Adrenal gland (tissue), 19 donors: ENCODE measurements at places on chromosomes 5 and 9.
A peak's percentile ranks its signal among the peaks of the same experiment; 100 is the strongest.

- no peak for DNase-seq
Observed at GRCh38 chr5:124134941-124135340, 611.5 kb downstream of the ZNF608 start.

GRCh38 chr5:143499480-143500114 is 96.1 kb upstream of the NR3C1 start:
- DNase-seq: no peak

DNA sequence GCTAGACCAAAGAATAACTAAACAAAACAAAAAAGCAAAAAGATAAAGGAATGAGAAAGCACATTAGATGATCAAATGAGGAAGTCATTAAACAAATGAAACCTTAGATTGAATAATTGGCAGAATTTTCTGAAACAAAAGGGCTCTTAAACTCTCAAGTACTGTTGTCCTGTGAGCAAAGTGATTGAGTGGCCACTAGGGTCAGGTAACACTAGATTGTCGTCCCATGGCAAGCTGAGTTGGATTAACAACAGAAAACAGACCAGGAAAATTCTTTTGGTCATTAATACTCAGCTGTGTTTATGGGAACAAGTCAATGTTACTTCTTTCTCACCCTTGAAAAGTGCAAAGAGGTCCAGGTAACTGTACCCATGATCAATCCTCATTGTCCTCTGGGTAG is 81.6 kb upstream of the MRPS30 start:
- DNase-seq: no peak

DNA sequence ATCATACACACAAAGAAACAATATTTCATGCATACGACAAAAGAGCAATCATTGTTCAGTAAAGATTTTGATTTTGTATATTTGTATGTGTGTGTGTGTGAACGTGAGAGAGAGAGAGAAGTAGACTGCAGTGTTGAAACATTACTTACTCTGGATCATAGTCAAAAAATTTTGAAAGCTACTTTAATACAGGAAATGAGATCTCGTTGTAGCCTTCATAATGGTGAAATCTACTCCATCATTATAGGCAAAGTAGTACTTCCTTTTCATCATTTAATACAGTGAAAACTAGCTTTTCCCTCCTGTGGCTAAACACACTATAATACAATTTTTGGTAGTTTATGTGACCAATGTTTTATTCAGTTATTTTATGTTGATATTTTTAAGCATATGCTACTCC is 1427.7 kb upstream of the C9orf72 start:
- no peak for DNase-seq

GRCh38 chr9:77848897-77849296 is 182.7 kb downstream of the GNAQ start:
- DNase-seq: peak; percentile 87
